Activated naive CD8-positive, alpha-beta T cell treated with anti-CD3 and anti-CD28 coated beads, Interleukin-2, amount 10 ng/mL, durations not matched to agents 7 days and 5 days (primary cell): ENCODE measurements at places on chromosomes 13 and 19. TPM values are rescaled to one million over a fixed set of nuclear protein-coding genes. Genes with fewer than 3 reads are reported as not detected.
A peak's percentile ranks its signal among the peaks of the same experiment; 100 is the strongest.

- DNase-seq = no peak
Measured at GRCh38 chr19:52967772-52968171, 5.1 kb upstream of the ZNF816 start.

DNA sequence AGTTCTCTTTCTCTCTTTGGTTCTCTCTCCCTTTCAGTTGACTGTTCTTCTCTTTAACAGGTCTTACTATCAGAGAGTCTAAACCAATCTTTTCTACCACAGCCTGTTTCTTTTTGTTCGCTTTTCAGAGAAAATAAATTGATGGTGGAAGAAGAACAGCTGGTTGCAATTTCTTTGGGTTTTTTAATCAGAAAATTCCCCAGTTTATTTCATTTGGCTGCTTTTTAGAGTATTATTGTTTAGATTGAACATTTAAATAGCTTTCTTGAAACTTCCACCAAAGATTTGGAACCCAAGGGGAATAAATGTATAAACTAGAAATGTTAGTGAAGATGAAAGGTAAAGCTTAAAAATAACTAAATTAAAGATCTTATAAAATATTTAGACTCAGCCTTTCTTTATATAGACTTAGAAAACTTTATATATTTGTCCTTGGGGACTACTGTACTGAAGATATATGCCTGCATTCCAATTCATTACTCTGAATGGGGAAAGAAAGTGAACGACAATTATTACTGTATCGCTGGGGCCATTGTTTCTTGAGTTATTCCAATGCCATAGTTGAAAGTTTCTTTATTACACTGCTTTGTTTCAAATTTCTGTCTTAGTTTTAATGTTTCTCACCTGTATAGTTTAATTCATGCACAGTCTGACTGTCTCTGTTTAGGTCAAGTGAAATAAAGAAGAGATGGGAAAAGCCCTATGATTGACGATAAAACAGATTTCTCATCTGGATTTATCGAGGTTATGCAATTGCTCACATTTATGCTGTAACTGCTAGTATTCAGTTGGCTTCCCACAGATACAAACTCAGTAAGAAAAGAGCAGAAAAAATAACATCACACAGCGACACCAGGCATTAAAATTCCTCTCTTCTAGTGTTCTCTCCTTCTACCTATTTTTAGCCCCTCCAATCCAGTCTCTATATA, 169.4 kb upstream of the CSNK1A1L start:
- no peak for DNase-seq

DNA sequence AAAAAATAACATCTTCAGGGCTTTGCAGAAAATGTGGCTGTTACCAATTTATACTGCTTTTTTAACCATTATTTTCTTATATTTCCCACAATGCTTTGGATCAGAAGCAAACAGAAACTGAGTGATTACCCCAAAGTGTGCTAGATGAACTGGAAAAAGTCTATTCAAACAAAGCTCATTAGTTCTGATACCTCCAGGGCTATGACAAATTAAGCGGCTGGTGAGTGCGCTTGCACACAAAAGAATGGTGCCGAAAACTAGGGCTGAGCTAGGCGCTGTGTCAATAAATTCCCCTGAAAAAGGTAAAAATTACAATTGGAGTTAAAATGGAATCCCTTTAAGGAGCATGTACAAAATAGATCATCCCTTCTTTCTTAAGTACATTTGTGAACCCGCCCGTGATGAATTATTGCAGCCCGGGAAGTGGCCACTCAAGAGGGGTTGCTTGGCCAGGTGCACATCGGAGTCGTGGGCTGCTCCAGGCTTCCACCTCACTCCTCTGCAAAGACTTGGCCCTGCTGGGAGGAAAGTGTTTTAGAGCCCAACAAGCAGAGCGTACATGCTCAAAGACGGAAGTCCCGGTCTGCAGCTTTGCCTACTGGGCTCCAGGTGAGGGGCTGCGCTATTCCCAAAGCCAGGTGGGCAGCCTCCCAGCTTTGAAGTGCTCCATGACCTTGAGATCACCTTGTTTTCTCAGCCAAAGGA, 164.0 kb upstream of the ZNF507 start:
- DNase-seq = no peak

- no peak for DNase-seq
Measured at GRCh38 chr13:72303941-72304746, 423.3 kb downstream of the MZT1 start.

DNA sequence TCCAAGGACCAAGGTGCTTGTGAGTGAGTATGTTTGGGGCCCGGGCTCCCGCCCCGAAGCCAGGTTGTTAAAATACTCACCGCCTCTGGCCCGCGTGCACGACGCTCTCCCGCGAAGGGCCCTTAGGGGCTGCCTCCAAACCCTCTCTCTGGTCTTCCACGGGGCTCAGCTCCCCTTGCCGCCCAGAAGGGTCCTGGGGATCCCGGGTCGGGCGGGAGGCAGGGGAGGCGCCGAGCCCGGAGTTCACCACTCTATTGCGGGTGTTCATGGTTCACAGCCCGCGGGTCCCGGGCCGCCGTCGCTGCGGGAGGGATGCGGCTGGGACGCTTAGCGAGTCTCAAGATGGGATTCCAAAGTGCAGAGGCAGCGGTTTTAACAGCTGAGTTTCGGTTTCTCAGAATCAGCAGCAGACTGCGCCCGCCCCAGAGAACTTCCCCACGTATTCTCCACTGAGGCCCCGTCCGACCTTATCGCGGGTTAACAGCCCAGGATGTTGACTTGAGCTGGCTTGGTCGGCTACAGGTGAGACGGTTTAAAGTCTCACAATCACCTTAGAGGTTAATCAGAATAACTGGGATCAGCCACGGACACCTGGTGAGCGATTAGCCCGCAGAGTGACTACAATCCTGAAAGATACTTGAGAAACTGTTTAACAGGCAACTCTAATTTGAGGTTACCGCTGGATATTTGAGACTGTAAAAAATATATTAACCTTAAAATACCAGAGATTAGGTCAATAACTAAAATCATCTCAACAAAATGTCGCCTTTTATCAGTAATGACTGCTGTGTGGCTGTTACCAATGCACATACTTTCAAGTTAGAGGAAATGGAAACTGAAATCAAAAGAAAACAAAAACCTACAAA, at the start of gene EPSTI1:
TSS of gene EPSTI1 (minus strand) at position 344 of the 866 bp plus-strand sequence. CDS start at position 268, 76 bp downstream.
- DNase-seq = peak; percentile 80

GRCh38 chr13:24247016-24247415, 62.4 kb upstream of the C1QTNF9 start:
- DNase-seq = no peak

DNA sequence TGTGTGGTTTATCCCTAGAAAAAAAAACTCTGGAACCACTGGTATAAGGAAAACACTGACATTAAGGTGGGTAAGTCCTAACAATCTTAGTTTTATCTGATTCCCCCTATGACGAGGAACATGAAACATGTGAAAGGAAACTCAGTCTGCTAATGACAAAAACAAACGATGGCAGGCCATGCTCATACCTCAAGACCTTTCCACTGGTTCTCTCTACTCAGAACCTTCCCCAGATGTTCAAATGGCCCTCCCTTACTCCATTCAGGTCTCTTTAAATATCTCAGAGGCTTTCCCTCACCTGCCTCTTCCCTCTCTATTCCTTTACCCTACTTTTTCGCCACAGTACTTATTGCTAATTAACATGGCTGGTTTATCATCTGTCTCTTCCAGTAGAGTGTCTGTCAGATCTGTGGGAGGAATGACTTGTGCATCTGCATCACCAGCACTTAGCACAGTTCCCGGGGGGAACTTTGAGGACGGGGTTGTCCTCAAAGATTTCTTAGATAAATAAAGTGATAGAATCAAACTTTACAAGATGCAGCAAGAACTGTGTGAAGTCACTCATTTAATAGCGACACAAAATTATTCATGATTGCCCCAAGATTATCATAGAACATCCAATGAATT, 1.5 kb downstream of the TUBGCP3 start:
- DNase-seq = no peak

GRCh38 chr19:34475975-34476594, 5.5 kb upstream of the WTIP start:
- DNase-seq = no peak

GRCh38 chr19:40594657-40595091, 6.5 kb upstream of the LTBP4 start:
- DNase-seq = no peak

- no peak for DNase-seq
Measured at GRCh38 chr13:24627946-24628345, 52.3 kb upstream of the ATP12A start.

DNA sequence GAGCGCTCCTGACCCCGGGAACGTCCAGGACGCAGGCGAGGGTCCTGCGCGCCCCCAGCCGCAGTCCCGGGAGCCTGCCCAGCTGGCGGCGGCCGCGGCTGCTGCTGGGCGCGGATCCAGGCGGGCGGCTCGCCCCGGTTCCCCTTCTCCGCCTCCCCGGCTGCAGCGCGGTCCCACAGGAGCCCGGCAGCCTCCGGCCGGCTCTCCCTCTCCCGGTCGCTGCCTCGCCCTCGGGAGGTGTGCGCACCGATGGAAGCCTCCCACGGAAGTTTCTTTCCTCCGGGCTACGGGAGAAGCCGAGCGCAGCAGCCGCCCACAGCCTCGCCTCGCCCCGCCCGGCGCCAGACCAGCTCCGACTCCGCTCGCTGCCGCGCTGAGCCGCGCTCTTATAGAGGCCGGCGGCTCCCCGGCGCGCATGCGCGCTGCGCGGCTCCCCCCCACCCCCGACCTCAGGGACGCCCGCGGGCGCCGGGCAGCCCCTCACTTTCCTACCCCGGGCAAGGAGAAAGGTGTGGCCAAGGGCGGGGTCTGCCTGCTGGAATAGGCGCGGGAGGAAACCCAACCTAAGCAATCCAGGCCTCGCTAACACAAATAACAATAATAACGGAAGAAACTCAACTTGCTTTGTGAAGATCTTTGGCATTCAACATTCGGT, at the start of gene SHISA2:
TSS of gene SHISA2 (minus strand) at position 360 of the 655 bp plus-strand sequence. CDS start 1,041 bp downstream, outside the sequence.
- peak; percentile 61 for DNase-seq

GRCh38 chr19:12856653-12857052, 18.3 kb downstream of the MAST1 start:
- no peak for DNase-seq

DNA sequence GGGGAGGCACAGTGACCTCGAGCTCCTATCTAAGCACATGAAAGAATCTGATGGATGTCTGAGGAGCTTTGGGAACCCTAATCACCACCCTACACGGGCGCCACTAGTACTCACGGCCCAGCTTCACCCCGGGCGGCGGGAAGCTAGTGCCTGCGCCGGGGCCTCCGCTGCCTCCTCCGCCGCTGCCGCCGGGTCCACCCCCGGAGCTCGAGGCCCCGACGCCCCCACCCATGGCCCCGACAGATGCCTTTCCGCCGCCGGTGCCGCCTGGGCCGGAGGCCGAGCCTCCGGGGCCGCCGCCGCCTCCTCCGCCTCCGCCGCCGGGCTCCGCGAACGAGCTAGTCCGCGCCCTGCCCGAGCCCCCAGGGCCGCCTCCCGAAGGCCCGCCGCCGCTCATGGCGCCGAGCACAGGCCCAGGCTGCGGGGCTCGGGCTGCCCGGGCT, 312 bp downstream of the GSK3A start:
- DNase-seq = no peak

- DNase-seq = no peak
Measured at GRCh38 chr13:108785844-108786243, 156.4 kb downstream of the MYO16 start.

Gene MIA
- 3.0 TPM for total RNA-seq

Gene FBXO27
- not detected for total RNA-seq

Gene IL11
- 0.60 TPM for total RNA-seq

Gene NLRP11
- total RNA-seq = not detected

Gene IZUMO2
- total RNA-seq = not detected

Gene CYP4F2
- total RNA-seq = not detected

Gene PSG3
- not detected for total RNA-seq
